Mucosa of descending colon (tissue), 3 donors: ENCODE measurements at places on chromosomes 11 and 22. TPM values are rescaled to one million over a fixed set of nuclear protein-coding genes. Genes with fewer than 3 reads are reported as not detected.

- DNase-seq = peak; percentile 69
Measured at GRCh38 chr22:44026630-44027511, 2.8 kb downstream of the PARVB start.

DNA sequence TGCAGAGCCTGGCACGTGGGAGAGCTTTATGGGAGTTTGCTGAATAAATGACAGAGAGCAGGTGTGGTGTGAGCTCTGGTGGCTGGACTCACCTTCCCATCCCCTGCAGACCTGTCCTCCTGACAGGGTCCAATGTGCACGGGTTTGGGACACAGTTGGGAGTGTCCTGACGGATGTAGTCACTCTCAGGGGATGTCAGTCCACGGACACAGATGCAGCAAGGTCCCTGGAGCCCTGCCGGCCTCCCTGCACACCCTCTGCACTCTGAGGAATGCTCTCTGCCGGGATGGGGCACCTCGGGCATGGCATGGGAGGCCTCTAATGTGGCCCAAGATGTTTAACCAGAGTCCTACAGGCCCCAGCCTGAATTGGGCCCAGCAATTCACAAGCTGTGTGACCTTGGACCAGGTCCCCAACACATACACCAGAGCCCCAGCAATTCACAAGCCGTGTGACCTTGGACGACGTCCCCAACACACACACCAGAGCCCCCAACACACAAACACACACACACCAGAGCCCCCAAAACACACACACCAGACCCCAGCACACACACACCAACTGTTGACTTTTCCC is 30.0 kb upstream of the RFPL3 start:
- DNase-seq = no peak

- peak; percentile 47 for DNase-seq
Measured at GRCh38 chr22:45159652-45160462, 3.9 kb upstream of the NUP50 start.

DNA sequence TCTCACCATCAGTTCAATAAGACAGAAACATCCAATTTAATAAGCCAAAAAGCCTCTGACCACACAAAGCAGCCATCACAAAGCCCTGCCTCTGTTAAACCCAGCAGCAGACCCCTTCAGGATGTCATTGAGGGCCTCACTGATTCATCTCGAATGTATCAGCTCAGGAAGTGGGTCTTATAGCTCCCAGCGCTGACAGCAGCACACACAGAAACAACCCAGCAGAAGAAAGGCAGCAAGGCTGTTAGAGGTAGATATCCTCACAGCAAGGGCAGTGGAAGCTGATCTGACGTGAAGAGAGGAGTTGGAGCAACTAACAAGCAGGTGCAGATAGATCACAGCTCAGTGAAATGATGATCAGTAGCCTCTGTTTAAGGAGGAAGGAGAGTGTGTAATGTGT is 86.2 kb upstream of the NCAM1 start:
- no peak for DNase-seq

DNA sequence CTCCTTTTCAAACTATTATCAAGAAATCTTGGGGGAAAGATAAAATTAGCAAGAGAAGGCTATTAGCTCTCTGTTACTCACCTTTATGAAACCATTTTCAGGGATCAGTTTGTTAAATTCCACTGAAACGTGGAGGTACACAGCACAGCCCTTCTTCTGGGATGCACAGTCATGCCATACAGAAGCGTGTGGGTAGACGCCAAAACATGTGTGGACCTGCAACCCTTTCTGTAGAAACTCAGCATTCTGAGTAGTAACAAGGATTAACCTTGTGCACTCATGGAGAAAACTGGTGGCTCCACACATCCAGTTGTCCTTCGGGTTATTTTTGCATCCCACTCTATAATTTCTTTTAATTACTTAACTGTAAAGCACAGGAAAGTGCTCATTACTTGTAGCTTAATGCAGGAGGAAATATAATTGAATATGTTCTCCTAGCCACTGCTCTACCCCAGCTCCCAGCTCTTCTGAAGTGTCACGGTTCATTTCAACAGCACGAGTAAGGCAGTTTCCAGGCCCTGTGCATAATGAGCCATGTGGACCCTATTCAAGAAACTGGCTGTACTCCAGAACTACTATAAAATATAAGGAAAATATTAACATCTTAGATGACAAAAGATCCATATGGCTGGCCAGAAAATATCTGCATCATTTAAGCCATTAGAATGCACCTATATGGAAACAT is 26.1 kb downstream of the BDNF start:
- DNase-seq = no peak

- peak; percentile 19 for DNase-seq
Measured at GRCh38 chr11:70729949-70730348, 331.6 kb downstream of the CTTN start.

GRCh38 chr11:62599901-62600300 is 1.8 kb downstream of the MTA2 start:
- DNase-seq = no peak

- DNase-seq = no peak
Measured at GRCh38 chr11:14700593-14700992, 57.0 kb downstream of the PDE3B start.

DNA sequence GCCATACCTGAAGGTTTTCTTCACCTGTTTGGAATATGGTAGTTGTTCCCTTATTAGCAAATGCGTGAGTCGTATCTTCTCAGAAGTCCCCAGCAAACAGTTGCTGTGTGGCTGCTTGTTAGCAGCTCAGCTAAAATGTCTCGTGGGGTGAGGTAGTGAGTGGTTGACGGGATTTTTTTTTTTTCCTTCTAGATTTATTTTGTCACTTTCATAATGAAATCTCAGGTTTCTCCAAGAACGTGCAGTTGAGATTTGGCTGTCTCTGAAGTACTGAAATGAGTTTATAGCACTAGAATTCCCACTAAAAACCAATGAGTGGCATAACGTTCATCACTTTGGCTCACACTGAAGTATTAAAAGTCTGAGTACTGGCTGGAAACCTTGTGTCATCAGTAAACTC is 16.8 kb downstream of the RCN1 start:
- no peak for DNase-seq

DNA sequence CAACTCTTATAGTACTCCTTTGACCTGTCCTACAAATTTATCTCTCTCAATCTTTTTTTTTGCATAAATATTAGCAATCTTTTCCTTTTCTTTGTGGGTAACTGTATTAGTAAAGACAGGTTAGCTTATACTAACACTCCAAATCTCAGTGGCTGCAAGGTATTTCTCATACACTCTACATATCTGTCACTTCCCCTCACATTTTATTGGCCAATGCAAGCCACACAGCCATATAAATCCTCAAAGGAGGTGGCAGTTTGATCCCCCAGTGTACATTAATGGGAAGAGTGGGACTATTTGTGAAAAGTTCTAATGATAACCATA is 42.6 kb upstream of the EED start:
- DNase-seq = no peak

DNA sequence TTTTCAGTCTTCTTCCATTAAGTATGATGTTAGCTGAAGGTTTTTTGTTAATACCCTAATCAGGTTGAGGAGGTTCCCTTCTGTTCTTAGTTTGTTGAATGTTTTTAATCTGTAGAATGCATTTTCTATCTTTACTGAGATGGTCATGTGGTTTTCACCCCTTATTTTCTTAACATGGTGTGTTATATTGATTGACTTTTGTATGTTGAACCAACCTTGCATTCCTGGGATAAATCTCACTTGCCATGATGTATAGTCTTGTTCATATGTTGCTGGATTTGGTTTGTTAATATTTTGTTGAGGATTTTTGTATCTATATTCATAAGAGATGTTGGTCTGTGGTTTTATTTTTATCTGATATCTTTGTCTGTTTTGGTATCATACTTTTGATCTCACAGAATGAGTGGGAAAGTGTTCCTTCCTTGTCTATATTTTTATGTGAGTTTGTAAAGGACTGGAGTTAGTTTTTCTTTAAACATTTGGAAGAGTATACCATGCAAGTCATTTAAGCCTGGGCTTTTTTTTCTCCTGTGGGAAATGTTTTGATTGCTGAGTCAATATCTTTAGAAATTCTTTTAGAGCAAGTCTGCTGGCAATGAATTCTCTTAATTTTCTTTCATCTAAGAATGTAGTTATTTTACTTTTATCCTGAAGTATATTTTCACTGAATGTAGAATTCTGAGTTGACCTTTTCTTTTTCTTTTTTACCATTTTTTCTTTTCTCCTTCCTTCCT is 5.5 kb upstream of the P4HA3 start:
- DNase-seq = no peak

DNA sequence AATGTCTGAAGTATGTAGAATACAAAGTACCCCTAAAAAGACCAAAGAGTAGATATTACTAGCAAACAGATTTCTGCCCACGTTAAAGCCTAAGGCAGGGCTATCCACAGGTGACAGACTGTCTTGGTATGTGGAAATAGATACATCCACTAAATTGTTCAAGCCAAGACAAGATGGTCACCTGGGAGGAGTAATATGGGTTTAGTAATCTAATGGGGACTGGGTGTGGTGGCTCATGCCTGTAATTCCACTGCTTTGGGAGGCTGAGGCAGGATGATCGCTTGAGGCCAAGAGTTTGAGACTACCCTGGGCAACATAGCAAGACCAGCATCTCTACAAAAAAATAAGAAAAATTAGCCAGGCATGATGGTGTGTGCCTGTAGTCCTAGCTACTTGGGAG is 7.5 kb downstream of the SGSM3 start:
- no peak for DNase-seq

- DNase-seq = no peak
Measured at GRCh38 chr11:45440111-45440510, 154.0 kb upstream of the SYT13 start.

- DNase-seq = no peak
Measured at GRCh38 chr11:102118937-102119336, 8.7 kb downstream of the YAP1 start.

- DNase-seq = no peak
Measured at GRCh38 chr22:39374801-39375200, 24.8 kb upstream of the TAB1 start.

DNA sequence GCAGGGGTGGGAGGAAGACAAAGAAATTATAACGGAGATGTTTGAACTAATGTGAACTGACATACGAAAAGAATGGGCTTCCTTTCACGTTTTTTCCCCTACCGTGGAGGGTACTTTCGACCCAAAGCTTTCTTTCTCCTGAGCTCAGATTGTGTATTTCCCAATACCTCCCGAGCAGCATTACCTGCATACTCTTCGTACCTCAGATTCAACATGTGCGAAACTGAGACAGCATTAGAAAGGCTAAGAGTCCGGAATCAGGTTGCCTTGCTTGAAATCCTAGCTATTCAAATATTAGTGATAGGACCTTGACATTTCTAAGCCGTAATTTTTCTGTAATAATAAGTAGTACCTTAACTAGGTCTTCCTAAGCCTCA is 778 bp upstream of the PAK1 start:
- no peak for DNase-seq

DNA sequence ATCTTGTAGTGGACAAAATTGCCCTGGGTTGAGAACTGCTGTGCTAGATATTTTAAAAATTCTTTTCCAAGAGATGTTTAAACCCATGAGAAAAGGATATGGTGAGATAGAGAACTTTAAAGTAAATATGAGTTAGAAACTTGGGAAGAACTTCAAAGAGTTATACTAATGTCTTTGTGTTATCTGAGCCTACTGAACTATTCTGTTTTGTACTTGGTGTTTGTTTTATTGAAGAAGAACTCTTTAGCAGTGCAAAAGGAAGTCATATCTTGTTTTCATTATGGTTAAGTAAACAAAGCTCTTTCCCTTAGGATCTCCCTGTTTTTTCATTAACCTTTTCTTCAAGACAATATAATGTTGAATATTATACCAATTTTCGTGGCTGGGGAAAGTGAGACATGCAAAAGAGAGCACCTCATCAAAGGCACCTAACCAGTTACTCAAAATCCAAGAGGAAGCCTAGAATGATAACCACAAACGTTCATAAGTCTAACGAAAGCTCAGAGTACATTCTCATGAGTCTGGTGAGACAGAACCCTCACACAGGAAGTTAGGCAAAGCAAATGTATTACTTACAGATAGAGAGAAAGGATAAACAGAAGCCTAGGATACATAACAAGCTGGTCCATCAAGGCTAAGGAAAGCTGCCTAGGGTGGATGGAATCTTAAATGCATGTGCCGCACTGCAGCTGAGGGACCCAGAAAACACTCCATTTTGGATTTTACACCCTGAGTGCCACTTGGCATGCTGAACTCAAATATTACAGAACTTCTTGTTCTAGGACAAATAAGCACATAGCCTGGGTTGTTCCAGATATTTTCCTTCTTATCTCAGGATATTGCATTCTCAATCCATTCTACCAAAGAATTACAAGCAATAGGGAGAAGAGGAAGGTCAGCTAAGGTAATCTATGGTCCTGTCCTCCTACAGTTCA is 112.5 kb upstream of the ANO3 start:
- no peak for DNase-seq

GRCh38 chr22:30170129-30170528 is 76.4 kb downstream of the LIF start:
- DNase-seq = no peak

DNA sequence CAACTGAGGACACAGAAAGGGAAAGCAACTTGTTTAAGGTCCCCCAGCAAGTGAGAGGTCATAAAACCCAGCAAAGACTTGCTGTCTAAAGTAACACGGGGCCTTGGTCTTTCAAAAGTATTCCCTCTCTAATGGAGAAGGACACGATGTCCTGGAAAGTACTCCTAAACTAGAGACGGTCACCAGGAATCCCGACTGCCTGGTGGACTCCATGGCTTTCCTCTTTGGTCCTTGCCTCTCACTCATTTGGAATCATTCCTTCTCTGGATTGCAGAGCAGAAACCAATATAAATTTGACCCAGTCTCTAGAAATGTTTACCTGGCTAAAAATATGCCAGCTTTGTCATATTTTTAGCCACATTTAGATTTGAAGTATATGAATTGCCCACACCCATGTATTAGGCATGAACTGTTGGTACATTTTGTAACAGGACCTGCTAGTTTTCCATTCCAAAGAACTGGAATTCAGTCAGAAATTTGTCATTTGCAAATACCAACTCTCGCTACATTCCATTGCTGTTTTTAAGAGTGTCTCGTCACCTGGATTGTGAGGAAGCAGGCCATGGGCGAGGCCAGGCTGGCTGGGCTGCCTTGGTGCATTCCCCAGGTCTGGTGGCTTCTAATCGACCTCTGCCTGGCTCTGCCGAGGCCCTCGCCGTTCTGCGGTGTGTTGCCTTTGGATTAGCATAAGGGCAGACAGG is 12.9 kb downstream of the NAV2 start:
- no peak for DNase-seq

- DNase-seq = no peak
Measured at GRCh38 chr22:38033522-38034277, 23.5 kb upstream of the PICK1 start.

DNA sequence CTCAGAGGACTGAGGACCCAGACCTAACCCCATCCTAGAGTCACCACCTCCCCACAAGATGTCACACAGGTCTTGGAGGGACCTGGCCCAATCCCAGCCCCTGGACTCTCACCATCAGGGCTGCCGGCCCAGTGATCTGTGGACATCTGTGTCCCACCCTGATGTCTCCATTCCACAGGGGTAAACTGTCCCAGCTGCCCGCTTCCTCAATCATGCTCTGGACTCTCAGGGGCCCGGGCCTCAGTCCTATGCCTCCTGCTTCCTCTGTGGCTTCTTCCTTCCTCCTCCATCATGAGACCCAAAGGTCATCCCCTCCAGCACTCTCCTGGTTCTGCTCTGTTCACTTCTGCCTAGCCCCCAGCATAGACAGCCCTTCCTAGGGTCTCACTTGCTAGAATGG is 32.2 kb downstream of the ARAP1 start:
- no peak for DNase-seq

- no peak for DNase-seq
Measured at GRCh38 chr11:93845181-93846092, 5.0 kb downstream of the VSTM5 start.

- peak; percentile 68 for DNase-seq
Measured at GRCh38 chr11:76321820-76322524, 59.0 kb downstream of the THAP12 start.

SLCO2B1 gene
- 65.6 TPM for total RNA-seq

DEFB131B gene
- total RNA-seq = not detected

MAJIN gene
- total RNA-seq = not detected

PATE4 gene
- total RNA-seq = not detected
